ENCODE measurements at places on chromosomes 16 and 17.

DNA sequence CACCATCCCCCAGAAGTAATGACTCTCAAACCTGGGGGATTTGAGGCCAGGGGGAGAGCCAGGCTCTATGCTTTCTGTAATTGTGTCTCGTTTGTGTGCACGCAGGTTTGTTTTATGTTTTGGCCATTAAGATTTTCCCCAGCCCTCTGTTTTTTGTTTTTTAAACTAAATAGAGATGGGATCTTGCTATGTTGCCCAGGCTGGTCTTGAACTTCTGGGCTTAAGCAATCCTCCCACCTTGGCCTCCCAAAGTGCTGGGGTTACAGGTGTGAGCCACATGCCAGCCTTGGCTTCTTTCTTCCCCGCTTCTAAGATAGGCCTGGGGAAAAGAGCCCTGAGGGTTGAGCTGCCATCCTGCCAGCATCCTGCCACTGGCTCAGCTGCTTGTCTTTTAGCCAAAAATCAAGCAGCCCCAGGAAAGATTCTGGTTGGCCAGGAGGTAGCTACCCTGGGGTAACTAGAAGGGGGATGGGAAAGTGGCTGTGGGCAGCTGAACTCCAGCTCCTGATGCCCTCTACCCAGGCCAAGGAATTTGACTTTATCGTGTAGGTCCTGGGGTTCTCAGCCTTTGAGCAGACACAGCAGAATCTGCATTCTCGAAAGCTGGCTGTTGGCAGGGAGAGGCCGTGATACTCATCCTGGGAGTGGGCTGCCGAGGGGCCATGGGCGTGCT, 18.4 kb downstream of the KDM8 start:
- DNase-seq: no peak

GRCh38 chr16:15611610-15612009, 31.3 kb downstream of the MARF1 start:
- DNase-seq: peak; percentile 36

GRCh38 chr17:2863204-2863603, 67.0 kb downstream of the RAP1GAP2 start:
- DNase-seq: no peak

GRCh38 chr16:6918646-6919045, 414.0 kb upstream of the RBFOX1 start:
- no peak for DNase-seq

DNA sequence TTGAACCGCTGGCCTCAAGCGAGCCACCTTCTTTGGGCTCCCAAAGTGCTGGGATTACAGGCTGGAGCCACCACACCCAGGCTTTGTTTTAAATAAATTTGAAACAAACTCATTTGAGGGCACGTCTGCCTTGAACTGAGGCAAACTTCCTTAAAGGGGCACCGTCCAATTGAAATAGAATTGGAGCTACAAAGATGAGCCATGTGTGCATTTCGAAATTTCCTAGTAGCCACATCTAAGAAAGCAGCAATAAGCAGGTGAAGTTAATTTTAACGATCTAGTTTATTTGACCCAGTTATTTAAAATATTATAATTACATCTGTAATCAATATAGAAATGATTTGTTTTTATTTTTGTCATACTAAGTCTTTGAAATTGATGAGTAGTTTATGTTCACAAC, 755 bp upstream of the C16orf89 start:
- no peak for DNase-seq
